Kidney (tissue), 22 donors: ENCODE measurements at places on chromosomes 5 and 9. TPM values are rescaled to one million over a fixed set of nuclear protein-coding genes. Genes with fewer than 3 reads are reported as not detected.

DNA sequence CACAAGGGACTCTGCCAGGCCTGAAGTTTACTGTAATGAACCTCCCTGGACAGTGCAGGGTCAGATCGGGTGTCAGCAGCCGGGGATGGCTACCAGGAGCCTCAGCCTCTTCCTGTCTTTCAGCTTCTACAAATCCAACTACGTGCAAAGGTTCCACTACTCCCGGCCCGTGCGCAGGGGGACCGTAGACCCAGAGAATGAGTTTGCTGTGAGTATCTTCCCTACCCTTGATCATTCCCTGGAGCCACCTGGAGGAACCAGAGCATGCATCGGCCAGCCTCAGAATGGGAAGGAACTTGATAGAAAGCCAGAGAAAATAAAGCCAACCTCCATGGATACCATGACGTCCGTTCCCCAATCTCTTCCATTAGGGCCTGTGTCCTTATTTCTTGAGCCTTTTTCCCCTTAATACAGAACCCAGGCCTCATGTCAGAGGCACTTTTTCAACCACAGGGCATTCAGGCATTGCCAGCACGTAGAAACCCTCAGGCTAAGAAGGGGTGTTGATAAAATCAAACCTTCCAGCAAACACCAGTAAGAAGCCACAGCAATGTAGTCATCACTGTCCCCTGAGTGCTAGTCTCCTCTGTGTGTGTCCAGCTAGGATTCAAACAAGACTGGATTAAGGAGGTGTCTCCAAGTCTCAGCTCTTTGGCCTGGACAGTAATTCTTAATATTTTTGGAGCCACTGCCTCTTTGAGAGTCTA is 49.0 kb upstream of the FOXI1 start:
- DNase-seq = no peak

DNA sequence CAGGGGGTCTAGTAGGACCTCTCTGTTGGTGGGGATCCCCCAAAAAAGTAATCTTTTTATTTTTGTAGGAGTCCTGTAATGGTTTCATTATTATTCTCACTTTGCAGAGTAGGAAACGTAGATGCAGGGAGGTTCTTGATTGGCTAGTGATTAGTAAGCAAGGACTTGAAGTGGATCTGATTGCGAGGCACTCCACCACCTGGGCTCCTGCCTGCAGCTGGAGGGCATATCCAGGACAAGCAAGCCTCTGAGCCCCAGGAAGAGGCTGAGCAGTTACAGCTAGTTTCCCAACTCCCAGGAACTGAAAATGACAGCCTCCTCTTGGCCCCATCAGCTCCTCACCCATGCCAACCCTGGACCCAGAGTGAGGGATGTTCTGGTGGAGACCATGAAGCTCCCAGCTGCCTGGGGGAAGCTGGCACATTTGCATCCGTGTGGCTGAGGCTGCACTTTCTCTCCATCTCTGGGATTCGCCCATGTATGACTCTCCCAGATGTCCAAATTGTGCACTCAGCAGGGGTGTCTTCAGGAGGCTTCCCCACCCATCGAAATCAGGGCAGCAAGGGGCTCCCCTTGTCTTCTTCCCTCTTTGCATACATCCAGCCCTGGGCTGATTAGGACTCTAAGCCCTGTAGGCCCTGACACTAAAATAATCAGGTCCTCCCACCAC is 10.2 kb downstream of the KCNIP1 start:
- DNase-seq = no peak

DNA sequence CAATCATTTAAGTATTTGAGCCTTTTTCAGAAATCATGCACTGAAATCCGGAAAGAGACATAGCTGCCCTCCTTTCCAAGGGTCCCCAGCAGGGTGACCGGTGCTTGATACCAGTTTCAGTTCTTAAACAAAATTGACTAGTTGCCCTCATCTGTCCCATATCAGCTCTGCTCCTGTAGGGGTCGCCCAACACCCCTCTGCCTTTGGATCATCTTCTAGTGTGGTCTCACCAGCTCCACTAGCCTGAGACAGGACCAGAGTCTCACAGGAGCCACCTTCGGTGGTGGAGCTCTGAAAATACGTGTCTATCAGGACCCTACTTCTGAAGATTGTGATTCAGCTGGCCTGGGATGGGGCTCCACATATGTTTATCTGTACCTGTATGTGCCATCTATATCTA is 428.2 kb downstream of the ENC1 start:
- no peak for DNase-seq

- DNase-seq = no peak
Observed at GRCh38 chr5:133287500-133287899, 235.7 kb downstream of the HSPA4 start.

- peak; percentile 43 for DNase-seq
Observed at GRCh38 chr5:16931334-16932110, 4.6 kb downstream of the MYO10 start.

DNA sequence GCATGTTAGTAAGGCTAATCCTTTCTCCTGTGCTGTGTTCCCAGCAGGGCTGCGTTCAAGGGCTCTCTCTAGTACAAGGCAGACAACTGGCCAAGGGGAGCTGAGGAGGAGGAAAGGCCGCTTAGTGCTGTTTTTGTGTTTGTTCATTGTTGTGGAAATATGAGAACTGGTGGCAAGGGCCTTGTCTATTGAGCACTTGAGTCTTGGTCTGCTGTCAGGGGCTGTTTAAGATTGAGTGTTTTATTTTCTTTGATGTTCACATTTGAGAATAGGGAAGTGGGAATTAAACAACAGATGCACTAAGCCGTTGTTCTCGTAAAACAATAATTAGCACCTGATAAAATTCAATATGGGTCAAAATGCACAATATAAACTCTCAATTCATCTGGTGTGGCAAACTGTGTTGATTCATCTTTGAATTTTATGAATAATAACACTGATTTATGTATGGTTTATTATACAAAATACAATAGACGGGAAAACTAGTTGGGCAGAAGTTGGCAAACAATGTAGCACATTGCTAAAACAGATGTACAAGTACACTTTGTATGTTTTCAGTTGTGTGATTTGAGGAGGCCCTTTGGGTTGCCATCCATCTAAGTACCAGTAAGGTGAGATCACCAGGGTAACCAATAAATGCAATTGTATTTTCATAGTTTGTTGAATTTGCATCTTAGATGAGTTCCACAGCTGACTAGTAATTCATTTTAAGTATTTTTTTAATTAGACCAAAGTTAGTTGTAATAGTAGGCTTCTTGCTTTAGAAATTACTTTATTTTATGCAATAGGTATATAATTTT is 97.6 kb upstream of the GRHPR start:
- peak; percentile 4 for DNase-seq

DNA sequence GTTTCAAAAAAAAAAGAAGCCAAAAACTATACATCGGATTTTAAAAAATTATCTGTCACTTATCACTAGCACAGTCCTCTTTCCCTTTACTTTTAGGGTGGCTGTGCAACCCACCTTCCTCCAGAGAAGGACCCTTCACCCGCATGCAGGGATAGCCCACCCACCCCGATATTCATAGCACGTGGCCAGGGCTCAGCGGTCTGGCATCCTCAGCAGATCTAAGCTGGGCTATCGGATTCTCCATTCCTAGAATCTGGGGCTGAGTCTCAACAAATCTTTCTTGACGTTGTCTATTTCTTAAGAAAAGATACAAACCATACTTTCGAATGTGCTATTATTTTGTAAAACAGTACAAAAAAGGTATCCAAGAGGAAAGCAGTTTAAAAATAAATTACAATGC is 70.9 kb downstream of the MYO10 start:
- no peak for DNase-seq

- no peak for DNase-seq
Observed at GRCh38 chr5:110753600-110753999, 14.8 kb downstream of the SLC25A46 start.

DNA sequence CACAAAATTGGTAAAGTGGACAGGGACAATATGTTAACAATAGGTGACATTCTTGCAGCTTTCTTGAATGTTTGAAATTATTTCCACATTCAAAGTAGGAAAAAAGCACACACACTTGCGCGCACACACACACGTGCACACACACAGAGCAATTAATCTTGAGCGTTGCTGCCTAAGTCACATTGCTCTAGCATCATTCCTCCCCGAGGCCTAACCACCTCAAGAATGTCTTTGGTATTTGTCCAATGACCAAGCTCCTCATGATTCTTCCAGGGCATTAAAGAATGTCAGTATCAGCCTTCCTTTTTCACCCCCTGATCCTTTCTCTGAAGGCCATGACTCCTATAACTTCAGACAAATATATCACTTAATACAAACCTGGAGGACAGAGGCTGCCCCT is 198.1 kb downstream of the NPR3 start:
- no peak for DNase-seq

GRCh38 chr9:13234932-13235331 is 44.6 kb downstream of the MPDZ start:
- DNase-seq = no peak

- no peak for DNase-seq
Observed at GRCh38 chr5:167934551-167934971, 356.9 kb upstream of the WWC1 start.

DNA sequence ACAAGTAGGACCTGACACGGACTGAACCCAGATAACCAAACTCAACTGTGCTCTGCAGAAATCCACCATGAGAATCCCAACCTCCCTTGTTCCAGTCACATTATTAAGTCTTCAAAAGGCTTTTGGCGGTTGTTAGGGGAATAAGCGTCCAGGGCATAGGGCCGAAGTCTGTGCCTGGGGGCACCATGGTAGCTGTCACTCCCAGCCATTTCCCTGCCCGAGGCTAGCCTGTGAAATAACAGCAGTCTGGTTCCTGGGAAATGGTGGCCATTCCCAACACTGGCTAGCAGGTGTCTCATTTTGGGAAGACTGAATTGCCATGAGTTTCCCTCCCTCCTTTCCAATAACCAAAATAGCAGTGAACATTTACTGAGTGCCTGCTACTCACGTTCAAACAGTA is 122.2 kb downstream of the CRB2 start:
- DNase-seq = no peak

DNA sequence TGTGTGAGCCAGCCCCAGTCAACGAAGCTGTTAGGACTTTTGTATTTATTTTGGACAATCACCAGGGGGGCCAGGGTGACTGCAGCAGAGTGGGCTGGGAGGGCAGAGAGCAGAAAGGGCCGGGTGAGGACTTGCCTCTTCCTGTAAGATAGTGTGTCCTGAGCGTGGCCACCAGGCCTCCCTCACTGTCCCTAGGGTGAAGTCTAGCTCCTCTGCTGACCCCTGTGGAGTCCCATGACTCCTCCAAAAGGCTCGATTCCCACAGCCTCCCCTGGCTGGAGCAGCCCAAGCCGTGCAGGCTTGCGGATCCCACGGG is 147.8 kb downstream of the RXRA start:
- no peak for DNase-seq

- no peak for DNase-seq
Observed at GRCh38 chr9:114899461-114899860, 30.9 kb downstream of the TNFSF8 start.

GRCh38 chr9:120841930-120842684 is 615 bp downstream of the PSMD5 start:
- peak; percentile 42 for DNase-seq

DNA sequence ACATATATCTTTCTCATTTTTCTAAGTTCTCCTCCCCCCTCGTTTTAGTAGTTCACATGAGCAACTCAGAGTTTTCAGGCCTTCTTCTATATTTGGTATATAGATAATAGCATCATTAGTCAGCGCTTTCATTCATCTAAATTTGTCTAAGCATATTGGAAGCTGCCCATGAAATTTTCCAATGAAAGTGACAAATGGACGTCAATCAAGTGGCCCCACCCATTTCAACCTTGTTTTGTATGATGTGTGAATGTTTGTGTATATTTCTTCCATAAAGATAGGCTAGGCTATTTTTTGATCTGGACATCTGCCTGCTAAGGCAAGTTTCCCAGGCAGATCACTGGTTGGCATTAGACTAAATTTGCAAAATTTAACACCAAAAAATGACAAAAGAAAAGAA is 104.0 kb upstream of the SSBP2 start:
- DNase-seq = no peak

DNA sequence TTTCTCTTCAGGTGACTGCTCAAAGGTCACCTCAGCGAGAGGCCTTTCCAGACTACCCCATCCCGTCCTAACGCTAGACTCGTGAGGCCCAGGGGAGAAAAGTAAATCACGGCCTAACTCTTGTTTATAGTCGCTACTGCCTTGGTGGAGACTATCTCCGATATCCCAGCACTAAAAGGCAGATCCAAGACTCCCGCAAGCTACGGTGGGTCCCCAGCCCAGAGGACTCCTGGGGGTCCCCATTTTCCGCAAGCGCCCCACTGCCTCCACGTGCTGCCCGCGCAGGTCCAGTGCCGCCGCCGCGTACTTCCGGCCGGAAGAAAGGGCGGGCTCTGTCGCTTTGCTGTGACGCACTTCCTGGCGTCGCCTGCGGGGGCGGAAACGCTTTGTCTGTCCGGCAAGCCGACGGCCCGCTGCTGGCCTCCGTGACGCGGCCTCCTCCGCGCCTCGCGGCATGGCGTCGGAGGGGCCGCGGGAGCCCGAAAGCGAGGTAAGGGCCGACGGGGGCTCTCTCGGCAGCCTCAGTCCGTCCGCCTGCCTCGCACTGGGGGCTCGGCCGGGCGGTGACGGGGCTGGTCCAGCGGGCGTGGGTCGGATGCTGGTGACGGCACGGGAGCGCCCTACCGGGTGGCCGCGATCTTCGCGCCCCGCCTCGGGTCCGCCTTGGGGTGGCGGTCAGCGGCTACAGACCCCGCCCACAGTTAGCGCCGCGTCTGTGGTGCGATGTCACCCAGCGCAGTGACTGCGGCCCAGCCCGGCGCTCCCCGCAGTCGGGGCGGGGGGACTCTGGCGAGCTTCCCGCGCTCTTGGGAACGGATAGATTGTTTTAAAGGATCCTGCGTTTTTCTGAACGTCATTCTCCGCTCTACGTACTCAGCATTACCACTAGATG is at the start of gene SECISBP2:
Gene SECISBP2, plus strand, starts transcription at position 378 of the 892 bp plus-strand sequence. Its CDS starts 77 bp downstream, at position 455.
- peak; percentile 98 for DNase-seq

DNA sequence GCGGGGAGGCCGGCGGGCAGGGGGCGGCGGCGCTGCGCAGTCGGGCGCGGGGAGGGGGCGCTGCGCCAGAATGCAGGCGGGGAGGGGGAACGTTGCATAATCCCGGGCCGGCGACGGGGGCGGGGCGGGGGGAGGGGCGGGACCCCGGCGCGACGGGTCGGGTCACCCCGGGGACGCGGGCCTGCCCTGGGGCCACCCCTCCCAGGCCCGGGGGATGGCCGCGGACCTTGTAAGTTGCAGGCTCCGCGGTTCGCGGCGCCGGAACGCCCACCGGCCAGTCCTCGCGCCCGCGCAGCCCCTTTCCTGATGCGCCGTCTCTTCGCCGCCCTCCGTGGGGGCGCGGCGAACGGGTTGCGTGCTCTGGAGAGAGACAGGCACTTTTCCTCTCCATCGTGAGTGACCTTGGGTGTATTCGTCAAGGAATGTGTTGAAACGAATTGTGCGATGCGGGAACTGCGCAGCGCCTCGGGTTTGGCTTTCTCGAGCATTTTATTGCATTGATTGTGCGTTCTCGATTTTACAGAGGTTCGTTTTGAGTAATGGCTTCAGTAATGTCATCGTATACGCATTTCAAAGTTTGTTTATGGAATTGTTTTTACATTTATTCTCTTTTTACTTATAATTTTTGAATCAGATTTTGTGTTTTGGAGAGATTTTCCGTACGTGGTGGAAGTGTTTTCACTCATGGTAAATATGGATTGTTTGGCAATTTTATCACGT is 802 bp downstream of the SPIN1 start:
- peak; percentile 92 for DNase-seq

The PCDHB8 gene
- 3.7 TPM for total RNA-seq
